ENCODE measurements at places on chromosomes 6 and 20.

DNA sequence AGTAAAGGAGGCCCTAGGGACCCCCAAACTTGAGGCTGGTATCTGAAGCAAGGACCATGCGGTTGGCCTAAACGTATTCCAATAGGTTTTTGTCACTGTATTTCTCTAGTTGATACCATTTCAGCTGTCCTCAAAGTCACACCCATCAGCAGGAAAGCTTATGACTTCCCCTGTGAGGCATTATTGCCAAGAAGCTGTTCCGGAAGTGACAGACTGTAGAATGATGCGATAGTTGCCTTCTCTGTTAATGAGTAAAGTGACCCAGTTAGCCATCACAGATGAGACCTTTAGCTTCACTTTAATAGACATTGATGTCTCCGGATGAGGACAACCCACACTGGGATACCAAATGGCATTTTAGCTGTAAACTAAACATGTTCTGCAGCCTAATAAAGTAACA lies 147.9 kb downstream of the RNGTT start:
- no peak overlapping the region for H3K4me3 ChIP-seq
- H3K4me1 ChIP-seq: no peaks in the 10 kb centered on the region
- no peaks in the 10 kb centered on the region for H3K27me3 ChIP-seq
- no peaks in the 10 kb centered on the region for H3K36me3 ChIP-seq
- no peak overlapping the region for H3K27ac ChIP-seq

DNA sequence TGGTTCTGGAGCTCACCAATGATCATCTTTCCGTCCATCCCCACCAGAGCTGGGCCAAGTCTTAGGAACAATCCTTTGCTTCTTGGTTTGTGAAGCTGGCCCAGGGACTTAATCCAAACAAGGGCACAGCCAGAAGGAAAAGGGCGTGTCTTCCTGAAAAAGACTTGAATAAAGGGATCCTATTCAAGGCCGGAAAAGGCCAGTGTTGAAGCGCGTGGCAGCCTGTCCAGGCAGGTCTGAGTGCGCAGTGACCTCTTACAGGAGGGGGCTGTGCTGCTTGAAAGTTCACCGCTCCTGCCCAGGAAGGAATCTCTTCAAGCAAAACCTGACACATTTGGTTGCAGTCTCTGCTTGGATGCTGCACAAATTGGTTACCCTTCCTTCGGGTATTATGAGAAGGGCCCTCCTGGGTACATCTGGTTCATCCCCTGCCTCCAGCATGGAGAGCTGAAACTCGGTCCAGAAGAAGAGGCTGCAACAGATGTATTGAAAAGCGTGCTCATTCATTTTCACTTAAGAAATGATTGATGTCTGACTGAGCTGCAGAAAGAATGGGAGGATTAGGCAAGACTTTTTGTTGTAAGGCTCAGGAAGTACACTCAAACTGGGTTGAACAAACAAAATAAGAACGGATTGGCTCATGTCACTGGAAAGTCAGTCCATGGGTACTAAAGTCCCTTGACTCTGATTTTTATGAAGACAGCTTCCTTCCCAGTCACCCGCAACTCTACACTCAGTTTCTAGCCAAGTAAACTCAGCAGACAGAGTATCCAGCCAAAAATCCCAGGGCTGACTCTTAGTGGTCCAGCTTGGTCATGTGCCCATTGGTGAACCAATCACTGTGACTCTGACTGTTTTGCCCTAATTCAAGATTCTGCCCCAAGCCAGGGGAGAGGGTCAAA lies 136.3 kb downstream of the TFAP2C start:
- no peak for DNase-seq
- no peak overlapping the region for H3K4me3 ChIP-seq
- no peaks in the 10 kb centered on the region for H3K27me3 ChIP-seq
- H3K36me3 ChIP-seq: no peaks in the 10 kb centered on the region
- no peaks in the 10 kb centered on the region for H3K4me1 ChIP-seq
- no peak overlapping the region for H3K27ac ChIP-seq

DNA sequence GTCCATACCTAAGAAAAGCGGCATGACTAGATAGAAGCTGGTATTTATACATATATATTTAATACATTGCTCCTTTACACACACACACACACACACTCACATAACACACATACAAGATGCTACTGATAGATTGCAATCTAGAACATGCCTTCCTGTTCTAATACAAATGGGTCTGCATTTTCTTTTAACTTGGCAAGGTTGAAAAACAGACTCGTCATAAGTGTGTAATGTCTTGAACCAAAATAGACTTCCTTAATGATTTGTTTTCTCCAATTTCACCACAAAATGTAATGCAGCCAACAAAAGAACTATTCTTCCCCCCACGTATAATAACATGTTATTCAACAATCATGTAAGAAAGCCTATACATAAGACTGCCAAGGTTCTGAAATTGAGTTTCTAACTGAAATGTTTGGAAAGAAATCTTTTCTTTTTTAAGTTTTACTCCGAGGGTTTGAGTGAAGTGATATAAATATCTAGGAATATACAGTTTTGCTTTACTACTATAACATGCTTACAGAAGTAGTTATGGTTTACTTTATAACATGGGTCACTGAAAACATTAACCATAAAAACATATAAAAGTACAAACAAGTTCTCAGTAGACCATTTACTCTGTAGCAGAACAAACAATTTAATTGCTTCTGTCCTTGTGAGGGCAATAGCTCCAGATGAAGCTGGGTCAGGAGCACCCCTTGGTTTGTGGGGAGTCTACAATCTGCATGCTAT lies 207.5 kb downstream of the FOXC1 start:
- no peak overlapping the region for H3K27ac ChIP-seq
- no peak overlapping the region for H3K4me3 ChIP-seq
- no peaks in the 10 kb centered on the region for H3K27me3 ChIP-seq
- H3K4me1 ChIP-seq: peaks cover 54% of the 10 kb centered on the region

GRCh38 chr6:2855061-2855519 lies 13.4 kb upstream of the SERPINB1 start:
- DNase-seq: no peak
- peaks cover 35% of the 10 kb centered on the region for H3K4me1 ChIP-seq
- H3K27ac ChIP-seq: peak overlapping the region; percentile 78
- H3K36me3 ChIP-seq: no peaks in the 10 kb centered on the region
